Stimulated activated CD8-positive, alpha-beta memory T cell treated with anti-CD3 and anti-CD28 coated beads, Interleukin-7, amount 100 ng/mL, for 48 hours (primary cell): ENCODE measurements at places on chromosomes 5 and 9.

DNA sequence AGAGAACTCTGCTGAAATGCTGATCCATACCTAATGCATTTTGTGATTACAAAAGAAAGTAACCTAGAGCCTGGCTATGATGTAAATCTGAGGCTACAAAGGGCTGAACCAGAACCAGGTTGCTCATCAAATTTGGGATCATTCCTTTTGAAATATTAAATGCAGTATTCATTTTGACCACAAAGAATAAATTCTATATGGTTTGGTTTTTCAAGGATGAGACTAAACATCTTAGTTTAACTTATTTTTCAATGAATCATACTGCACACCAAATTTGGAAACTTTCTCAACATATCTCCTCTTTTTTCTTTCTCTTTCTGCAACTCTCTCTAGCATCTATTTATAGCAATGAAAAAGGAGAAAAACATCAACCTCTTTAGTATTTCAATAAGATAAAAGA lies 46.5 kb downstream of the CEMIP2 start:
- no peak for DNase-seq

DNA sequence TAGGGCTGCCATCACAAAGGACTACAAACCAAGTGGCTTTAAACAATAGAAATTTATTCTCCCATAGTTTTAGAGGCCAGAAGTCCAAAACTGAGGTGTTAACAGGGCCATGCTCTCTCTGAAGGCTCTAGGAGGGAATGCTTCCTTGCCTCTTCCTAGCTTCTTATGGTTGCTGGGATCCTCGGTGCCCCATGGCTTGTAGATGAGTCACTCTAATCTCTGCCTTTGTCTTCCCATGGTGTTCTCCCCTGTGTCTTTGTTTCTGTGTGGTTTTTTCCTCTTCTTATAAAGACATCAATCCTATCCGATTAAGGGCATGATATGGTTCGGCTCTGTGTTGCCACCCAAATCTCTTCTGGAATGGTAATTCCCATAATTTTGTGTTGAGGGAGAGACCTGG lies 178.8 kb upstream of the NREP start:
- DNase-seq = no peak

- DNase-seq = no peak
Measured at GRCh38 chr5:11719888-11720481, 184.3 kb downstream of the CTNND2 start.

DNA sequence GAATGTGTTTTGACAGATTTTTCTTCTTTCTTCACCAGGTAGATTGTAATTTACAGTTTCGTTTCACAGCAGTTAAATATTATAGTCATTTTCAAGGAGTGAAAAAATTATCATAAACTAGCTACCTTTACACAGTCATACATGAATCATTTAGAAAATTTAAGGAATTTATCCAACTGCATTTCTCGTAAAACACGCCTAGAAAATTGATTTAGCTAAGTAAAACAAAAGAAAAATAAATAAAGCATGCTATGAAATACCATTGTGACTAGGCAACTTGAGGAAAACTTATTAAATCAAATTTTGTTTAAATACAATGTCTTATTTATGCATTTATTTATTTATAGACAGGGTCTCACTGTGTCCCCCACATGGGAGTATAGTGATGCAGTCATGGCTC lies 109.9 kb upstream of the EMB start:
- DNase-seq = no peak

GRCh38 chr9:96109680-96110351 lies 192.2 kb downstream of the HSD17B3 start:
- no peak for DNase-seq

DNA sequence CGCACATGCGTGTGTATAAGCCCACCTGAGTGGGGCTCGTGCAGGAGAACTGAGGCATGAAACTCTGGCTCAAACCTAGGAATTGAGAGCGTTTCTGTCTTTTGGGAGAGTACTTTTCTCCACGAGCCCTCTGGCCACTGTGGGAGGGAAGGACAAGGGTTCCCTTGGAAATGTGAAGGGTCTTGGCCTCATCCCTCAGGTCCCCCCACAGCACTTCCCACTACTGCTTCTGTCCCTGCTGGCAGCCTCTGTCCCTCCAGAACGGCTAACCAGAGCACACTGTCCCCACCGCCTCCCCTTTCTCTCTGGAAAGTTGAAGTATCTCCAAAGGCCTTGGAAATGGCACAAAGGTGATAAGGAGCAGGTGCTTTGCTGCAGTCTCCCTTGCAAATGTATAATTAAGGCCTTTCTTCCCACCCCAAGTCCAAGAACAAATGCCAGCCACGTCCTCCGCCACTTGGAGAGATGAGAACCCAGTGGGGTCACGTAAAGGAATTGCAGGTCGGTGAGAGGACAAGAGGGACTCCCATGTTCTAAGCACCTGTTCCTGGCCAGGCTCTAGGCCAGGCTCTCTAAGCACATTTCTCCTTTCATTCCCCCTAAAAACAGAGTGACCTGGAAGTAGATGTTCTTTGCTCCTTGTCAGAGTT lies 107.9 kb upstream of the LMX1B start:
- no peak for DNase-seq
